ENCODE measurements at places on chromosomes 6 and 20.

- no peak overlapping the region for H3K4me3 ChIP-seq
- H3K4me1 ChIP-seq: no peaks in the 10 kb centered on the region
- DNase-seq: no peak
Measured at GRCh38 chr6:168035661-168036545, 38.4 kb downstream of the KIF25 start.

- no peak overlapping the region for H3K4me3 ChIP-seq
- H3K27me3 ChIP-seq: no peaks in the 10 kb centered on the region
- peaks cover 19% of the 10 kb centered on the region for H3K4me1 ChIP-seq
- H3K27ac ChIP-seq: no peak overlapping the region
- H3K36me3 ChIP-seq: peaks cover 3% of the 10 kb centered on the region
Measured at GRCh38 chr6:108587258-108588059, 26.7 kb downstream of the FOXO3 start.

- no peaks in the 10 kb centered on the region for H3K27me3 ChIP-seq
- DNase-seq: no peak
- H3K4me1 ChIP-seq: no peaks in the 10 kb centered on the region
- H3K27ac ChIP-seq: no peak overlapping the region
- no peak overlapping the region for H3K4me3 ChIP-seq
Measured at GRCh38 chr20:24681634-24682495, 212.4 kb downstream of the SYNDIG1 start.

DNA sequence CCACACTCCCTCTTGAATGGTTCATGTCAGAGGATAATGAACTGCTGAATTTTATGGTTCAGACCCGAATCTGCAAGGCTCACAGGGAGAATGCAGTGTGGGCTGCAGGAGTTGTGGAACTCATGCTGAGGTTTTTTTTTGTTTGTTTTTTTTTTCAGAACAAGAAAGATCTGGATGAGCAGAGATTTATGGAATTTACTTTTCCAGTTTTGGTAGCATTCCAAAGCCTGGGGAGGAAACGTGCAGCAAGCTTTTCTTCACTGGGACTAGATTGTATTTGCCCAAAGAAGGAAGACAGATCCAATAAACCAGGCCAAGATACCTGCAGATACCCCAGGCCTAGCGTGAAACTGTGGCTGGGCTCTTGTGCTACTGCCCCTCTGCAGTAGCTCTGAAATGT is 223.9 kb upstream of the TAB2 start:
- no peak for DNase-seq
- H3K36me3 ChIP-seq: no peaks in the 10 kb centered on the region
- H3K4me3 ChIP-seq: no peak overlapping the region
- peak overlapping the region; percentile 59 for H3K27ac ChIP-seq
- peaks cover 46% of the 10 kb centered on the region for H3K4me1 ChIP-seq

Data from T-cell (primary cell).